Thoracic aorta (tissue), 2 donors: ENCODE measurements at places on chromosomes 11 and 22. TPM values are rescaled to one million over a fixed set of nuclear protein-coding genes. Genes with fewer than 3 reads are reported as not detected.

DNA sequence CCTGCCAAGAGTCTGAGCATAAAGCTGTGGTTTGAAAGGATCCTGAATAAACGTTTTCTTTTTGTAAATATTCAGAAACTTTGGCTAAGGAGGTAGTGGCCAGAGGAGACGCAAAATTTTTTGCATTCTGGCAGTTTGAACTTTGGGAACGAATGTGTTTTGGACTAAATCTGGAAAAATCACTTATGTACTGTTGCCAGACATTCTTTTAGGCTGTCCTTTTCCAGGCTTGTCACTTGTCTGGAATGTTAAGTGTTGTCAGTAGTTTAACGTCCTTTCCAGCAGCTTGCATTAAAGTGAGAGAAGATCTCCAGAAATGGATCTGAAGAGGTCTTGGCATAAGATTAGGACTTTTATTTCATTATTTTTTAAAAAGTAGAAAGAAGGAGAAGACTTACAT lies 18.5 kb downstream of the SPECC1L start:
- no peaks in the 10 kb centered on the region for H3K27me3 ChIP-seq
- no peak for DNase-seq
- H3K4me1 ChIP-seq: peaks cover 85% of the 10 kb centered on the region
- H3K27ac ChIP-seq: peak overlapping the region; percentile 80
- no peaks in the 10 kb centered on the region for H3K36me3 ChIP-seq

DNA sequence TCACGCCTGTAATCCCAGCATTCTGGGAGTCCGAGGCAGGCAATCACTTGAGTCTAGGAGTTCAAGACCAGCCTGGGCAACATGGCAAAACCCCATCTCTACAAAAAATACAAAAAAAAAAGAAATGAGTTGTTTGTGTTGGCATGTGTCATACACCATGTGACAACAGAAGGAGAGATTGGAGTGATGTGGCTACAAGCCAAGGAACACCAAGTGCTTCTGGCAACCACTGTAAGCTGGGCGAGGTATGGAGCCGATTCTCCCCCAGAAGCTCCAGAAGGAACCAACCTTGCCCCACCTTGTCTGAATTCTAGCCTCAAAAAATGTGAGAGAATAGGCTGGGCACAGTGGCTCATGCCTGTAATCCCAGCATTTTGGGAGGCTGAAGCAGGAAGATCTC lies 39.1 kb upstream of the SLC35C1 start:
- no peaks in the 10 kb centered on the region for H3K36me3 ChIP-seq
- no peaks in the 10 kb centered on the region for H3K27me3 ChIP-seq
- H3K27ac ChIP-seq: no peak overlapping the region

DNA sequence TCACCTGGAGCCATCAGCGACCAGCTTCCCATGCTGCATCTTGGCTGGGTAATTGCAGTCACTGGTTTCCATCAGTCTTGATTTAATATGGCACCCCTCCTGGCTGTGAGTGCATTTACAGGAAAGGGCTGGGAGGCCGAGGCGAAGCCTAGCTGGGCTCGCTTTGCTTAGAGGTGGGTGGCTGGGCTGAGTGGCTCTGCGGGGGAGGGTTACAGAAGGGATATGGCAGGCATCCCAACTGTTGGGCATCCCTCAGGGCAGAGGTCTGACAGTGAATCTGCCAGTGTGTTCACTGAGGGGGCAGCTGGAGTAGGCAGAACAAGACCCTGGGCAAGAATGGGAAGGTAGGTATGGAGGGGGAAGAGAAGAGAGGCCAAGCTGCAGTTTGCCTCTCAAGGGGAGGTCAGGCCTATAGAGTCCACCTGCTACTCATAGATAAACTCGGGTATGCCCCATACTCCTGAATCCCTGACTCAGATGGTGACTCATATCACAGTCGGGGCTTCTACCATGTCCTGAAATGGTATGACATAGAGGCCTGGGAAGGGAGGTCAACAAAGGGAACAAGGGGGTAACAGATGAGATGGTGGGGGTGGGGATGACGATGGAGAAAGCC lies 77.5 kb upstream of the PHOX2A start:
- no peak for DNase-seq
- no peaks in the 10 kb centered on the region for H3K27me3 ChIP-seq
- no peak overlapping the region for H3K4me3 ChIP-seq

DNA sequence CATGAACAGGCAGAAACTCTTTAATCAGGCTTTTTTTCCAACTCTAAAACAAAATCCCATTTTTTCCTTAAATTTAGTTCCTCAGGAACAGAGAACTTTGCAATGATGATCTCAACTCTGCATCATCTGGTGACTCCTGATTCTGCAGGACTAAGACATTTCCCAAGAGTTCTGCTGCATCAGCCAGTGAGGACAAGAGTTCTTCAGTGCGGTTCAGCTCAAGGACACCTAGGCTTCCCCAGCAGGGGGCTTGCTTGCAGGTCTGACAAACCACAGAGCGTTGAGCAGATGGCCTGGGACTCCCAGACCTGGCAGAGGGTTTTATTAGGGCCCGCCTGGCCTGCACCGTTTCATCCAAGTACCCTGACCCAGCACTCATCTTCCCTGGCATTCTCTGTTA lies 6.4 kb downstream of the CDCA5 start:
- no peak for DNase-seq
- H3K27ac ChIP-seq: no peak overlapping the region
- no peaks in the 10 kb centered on the region for H3K36me3 ChIP-seq
- H3K27me3 ChIP-seq: no peaks in the 10 kb centered on the region

GRCh38 chr11:102843489-102843888 lies at the start of gene MMP3:
MMP3 (minus strand) TSS chr11:102843609; CDS start chr11:102843546, 63 bp downstream.
- no peaks in the 10 kb centered on the region for H3K27me3 ChIP-seq
- H3K36me3 ChIP-seq: no peaks in the 10 kb centered on the region

DNA sequence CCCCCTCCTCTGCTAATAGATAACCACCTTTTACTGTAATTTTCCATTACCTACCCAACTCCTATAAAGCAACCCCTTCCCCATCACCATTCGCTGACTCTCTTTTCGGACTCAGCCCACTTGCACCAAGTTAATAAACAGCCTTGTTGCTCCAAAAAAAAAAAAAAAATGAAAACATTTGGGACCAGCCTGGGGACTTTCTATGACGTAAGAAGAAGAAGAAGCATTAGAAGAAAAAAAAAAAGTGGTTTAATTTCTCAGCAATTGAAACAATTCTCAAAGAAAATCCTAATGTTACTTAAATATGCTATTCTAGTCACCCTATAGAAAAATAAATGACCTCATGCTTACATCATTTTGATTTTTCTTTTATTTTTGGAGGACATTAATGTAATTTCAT lies 301.5 kb upstream of the ANO3 start:
- no peak for DNase-seq
- H3K27me3 ChIP-seq: no peaks in the 10 kb centered on the region
- H3K36me3 ChIP-seq: no peaks in the 10 kb centered on the region
- no peak overlapping the region for H3K27ac ChIP-seq
- no peak overlapping the region for H3K4me3 ChIP-seq
- H3K4me1 ChIP-seq: no peaks in the 10 kb centered on the region

DNA sequence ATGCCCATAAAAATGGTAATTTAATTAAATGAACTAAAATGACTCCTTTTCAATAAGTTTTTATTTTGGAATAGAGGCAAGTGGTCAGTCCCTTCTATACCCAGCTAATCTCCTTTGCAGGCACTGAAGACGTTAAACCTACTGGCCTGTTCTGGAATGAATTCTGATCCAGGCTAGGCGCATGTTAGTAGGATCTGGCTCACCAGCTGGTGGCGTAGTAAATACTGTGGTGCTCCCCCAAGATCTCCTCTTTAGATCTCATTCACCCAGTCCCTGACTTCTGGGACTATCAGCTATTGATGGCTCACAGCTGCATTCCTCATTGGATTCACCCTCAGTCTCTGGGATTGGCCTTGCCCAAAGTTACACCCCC lies 173.7 kb upstream of the DDI1 start:
- no peak for DNase-seq
- H3K36me3 ChIP-seq: no peaks in the 10 kb centered on the region
- no peaks in the 10 kb centered on the region for H3K4me1 ChIP-seq
- no peak overlapping the region for H3K27ac ChIP-seq

DNA sequence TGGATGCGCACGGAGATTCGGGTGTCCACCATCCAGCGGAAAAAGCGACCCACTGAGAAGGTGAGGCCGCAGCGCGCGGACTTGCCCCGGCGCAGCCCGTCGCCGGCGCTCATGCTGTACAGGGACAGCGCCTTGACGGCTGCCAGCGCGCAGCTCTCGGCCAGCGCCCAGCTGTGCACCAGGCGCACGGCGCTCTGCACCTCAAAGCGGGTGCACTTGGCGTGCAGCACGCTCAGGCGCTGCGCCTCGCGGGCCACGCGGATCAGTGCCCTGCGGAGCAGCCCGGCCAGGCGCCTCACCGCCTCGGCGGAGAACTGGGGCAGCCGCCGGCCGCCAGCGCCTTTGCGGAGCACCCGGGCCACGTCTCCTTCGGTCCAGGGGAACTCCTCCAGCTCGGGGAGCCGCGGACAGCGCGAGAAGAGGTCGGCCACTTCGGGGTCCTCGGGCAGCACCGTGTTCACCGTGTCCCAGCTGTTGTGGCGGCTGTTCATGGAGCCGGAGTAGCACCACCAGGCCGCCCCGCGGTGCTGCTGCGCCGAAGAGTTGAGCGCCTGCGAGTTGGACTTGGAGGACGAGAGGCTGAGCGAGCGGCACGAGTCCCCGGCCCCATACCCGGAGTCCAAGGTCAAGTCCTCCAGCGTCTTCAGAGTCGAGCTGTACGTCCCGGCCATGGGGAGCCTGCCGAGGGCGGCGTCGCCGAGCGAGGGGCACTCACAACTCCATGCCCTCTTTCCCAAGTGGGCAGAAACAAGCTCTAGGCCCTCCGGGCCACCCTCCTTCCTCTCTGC lies 703 bp downstream of the ABTB2 start:
- peaks cover 4% of the 10 kb centered on the region for H3K4me1 ChIP-seq
- H3K36me3 ChIP-seq: no peaks in the 10 kb centered on the region
- DNase-seq: no peak
- peak overlapping the region; percentile 84 for H3K4me3 ChIP-seq
- no peaks in the 10 kb centered on the region for H3K27me3 ChIP-seq

GRCh38 chr11:76734456-76735420 lies 48.4 kb upstream of the TSKU start:
- no peak overlapping the region for H3K4me3 ChIP-seq
- DNase-seq: no peak
- no peaks in the 10 kb centered on the region for H3K4me1 ChIP-seq
- H3K27ac ChIP-seq: no peak overlapping the region

GRCh38 chr11:7826324-7826723 lies 29.6 kb upstream of the OR5P2 start:
- no peaks in the 10 kb centered on the region for H3K27me3 ChIP-seq
- no peak overlapping the region for H3K4me3 ChIP-seq
- H3K36me3 ChIP-seq: no peaks in the 10 kb centered on the region
- DNase-seq: no peak
- no peak overlapping the region for H3K27ac ChIP-seq

GRCh38 chr11:12117200-12117599 lies 6.8 kb downstream of the MICAL2 start:
- peaks cover 64% of the 10 kb centered on the region for H3K4me1 ChIP-seq
- H3K4me3 ChIP-seq: peak overlapping the region; percentile 33
- peaks cover 3% of the 10 kb centered on the region for H3K36me3 ChIP-seq
- peak; percentile 19 for DNase-seq

GRCh38 chr11:111612224-111612623 lies 10.0 kb downstream of the SIK2 start:
- H3K4me3 ChIP-seq: no peak overlapping the region
- H3K4me1 ChIP-seq: peaks cover 5% of the 10 kb centered on the region
- DNase-seq: no peak
- no peaks in the 10 kb centered on the region for H3K36me3 ChIP-seq
- no peak overlapping the region for H3K27ac ChIP-seq

GRCh38 chr22:32858957-32859356 lies 57.5 kb downstream of the TIMP3 start:
- H3K27ac ChIP-seq: no peak overlapping the region
- no peaks in the 10 kb centered on the region for H3K27me3 ChIP-seq
- peaks cover 47% of the 10 kb centered on the region for H3K36me3 ChIP-seq
- H3K4me3 ChIP-seq: no peak overlapping the region
- H3K4me1 ChIP-seq: no peaks in the 10 kb centered on the region

- H3K27ac ChIP-seq: no peak overlapping the region
- H3K4me1 ChIP-seq: no peaks in the 10 kb centered on the region
- H3K27me3 ChIP-seq: no peaks in the 10 kb centered on the region
- no peaks in the 10 kb centered on the region for H3K36me3 ChIP-seq
- no peak overlapping the region for H3K4me3 ChIP-seq
Measured at GRCh38 chr22:19548964-19549363, 24.8 kb upstream of the CLDN5 start.

DNA sequence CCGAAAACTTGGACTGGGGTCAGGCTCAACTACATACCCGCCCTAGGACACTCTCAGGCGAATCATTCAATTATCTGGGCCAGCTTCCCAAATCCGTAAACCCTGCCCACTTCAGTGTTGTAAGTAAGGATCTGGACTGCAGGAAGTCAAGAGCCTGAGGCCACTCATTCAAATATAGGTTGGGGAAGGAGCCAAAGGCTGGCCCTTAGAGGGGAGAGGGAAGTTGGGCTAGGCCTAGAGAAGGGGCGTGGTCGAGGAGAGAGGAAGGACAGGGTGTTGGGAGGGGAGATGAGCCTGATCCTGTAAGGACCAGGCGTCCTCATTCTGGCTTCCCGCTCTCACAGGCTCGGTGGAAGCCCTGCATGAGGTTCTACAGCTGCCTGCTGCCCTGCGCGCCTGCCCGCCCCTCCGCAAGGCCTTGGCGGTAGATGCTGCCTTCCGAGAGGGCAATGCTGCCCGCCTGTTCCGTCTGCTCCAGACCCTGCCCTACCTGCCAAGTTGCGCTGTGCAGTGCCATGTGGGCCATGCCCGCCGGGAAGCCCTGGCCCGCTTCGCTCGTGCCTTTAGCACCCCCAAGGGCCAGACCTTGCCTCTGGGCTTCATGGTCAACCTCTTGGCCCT lies 3.0 kb downstream of the SAC3D1 start:
- no peak for DNase-seq
- peaks cover 3% of the 10 kb centered on the region for H3K36me3 ChIP-seq
- H3K4me3 ChIP-seq: no peak overlapping the region
- peaks cover 8% of the 10 kb centered on the region for H3K4me1 ChIP-seq

- H3K4me1 ChIP-seq: no peaks in the 10 kb centered on the region
- no peak overlapping the region for H3K4me3 ChIP-seq
- DNase-seq: no peak
- no peaks in the 10 kb centered on the region for H3K36me3 ChIP-seq
- H3K27me3 ChIP-seq: no peaks in the 10 kb centered on the region
Measured at GRCh38 chr11:44824300-44824704, 97.5 kb downstream of the TSPAN18 start.

DNA sequence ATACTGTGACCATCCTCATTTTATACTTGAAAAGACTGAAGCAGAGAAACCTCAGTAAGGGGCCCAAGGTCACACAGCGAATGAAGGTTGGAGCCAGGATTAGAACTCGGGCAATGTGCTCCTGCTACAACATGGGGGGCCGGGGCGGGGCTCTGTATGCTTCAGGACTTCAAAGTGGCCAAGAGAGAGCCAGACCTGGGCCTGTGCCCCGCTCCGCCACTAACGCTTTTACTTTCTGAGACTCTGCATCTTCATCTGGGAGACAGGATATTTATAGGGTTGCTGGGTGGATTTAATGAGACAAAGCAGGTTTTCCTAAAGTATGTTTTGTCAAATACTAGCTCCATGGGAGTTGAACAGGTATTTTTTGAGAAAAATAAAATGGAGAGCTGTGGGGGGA lies 33.9 kb upstream of the LYVE1 start:
- H3K4me3 ChIP-seq: no peak overlapping the region
- DNase-seq: no peak
- no peaks in the 10 kb centered on the region for H3K27me3 ChIP-seq
- peaks cover 82% of the 10 kb centered on the region for H3K36me3 ChIP-seq

Gene UBQLN3
- 1.5 TPM for total RNA-seq

Gene MN1
- 39.8 TPM for total RNA-seq

Gene HOATZ
- not detected for total RNA-seq

Gene IL17RA
- total RNA-seq: 34.1 TPM

Gene GGTLC3
- total RNA-seq: not detected

Gene FOLR1
- not detected for total RNA-seq

Gene VSIG2
- total RNA-seq: 2.7 TPM

Gene CCDC15
- 0.49 TPM for total RNA-seq

Gene SCARF2
- total RNA-seq: 108 TPM

Gene CARD18
- not detected for total RNA-seq
